Germinal center (tissue), 1 donor: ENCODE measurements at places on chromosomes 1 and 21.
A peak's percentile ranks its signal among the peaks of the same experiment; 100 is the strongest.

DNA sequence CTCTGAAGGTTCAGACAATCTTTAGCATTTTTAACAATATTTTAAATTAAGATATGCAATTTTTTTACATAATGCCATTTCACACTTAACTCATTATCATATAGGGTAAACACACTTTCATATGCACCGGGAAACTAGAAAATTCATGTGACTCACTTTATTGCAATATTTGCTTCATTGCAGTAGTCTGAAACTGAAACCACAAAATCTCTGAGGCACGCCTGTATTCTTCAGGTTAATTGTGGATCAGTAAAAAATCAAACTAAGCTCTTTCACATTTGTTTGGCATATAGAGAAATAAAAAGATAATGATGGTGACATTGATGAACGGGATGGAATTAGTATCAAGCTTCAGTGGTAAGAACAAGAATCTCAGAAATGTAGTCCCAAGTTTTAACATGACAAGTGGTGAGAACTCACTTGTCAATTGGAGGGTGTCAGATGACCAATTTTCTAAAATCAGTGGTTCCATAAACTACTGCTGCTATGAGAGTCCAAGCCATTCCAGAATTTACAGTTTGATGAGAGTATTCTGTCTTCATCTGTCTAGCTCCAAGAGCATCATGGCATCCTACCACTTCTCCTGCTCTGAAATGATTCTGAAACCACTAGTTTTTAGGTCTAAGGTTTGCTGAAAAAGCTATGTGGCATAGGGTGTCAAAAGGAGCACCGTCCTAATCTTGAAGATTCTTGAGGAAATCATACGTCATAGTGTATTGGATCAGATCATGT is 281.0 kb downstream of the PTPRC start:
- no peak for DNase-seq

DNA sequence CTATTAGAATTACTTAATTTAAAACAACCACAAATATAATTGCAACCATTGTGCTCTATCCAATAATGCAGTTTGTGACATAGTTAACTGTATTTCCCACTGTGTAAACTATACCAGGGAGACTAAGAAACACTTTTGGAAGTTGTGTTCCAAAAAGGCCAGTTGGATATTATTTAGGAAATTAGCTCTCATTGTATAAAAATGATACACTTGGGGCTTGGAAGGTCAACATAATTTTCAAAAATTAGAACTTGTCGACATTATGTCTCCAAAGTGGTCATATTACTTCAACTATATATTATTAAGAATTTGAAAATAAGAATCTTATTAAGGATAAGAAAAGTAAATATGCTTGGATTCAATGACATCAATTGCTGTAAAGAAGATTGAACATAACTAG is 876.6 kb downstream of the MRPL39 start:
- no peak for DNase-seq

DNA sequence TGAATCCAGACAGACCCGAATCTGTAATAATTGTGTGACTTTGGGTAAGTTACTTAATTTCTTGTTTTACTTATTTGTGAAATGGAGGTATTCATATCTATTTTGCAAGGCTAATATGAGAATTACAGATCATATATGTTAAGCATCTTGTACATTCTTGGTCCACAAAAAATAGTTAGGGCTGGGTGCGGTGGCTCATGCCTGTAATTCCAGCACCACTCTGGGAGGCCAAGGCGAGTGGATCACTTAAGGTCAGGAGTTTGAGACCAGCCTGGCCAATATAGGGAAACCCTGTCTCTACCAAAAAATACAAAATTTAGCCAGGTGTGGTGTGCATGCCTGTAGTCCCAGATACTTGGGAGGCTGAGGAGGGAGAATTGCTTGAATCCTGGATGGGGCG is 22.9 kb upstream of the KCNA3 start:
- DNase-seq, result no peak

DNA sequence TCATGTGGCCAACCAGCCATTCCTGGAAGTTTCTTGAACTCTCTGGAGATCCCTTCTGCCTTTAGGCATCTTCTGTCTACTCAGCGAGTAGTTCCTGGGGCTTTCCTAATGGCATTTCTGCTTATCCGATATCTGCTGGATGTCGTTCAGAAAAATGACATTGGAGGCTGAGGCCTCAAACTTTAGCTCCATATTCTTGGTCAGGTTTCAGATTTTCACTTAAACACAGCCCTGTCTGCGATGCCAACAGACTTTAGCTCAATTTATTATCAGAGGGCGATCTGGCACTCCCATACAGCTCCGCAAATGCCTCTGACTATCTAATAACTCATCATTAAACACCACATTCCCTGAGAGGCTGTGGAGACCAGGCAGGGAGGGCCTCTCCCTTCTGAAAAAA is 46.3 kb upstream of the ETS2 start:
- DNase-seq, result no peak

- DNase-seq, result peak; percentile 74
Observed at GRCh38 chr1:67735806-67736627, 51.0 kb downstream of the GADD45A start.

GRCh38 chr21:36859744-36860501 is 106.5 kb downstream of the HLCS start:
- peak; percentile 51 for DNase-seq

DNA sequence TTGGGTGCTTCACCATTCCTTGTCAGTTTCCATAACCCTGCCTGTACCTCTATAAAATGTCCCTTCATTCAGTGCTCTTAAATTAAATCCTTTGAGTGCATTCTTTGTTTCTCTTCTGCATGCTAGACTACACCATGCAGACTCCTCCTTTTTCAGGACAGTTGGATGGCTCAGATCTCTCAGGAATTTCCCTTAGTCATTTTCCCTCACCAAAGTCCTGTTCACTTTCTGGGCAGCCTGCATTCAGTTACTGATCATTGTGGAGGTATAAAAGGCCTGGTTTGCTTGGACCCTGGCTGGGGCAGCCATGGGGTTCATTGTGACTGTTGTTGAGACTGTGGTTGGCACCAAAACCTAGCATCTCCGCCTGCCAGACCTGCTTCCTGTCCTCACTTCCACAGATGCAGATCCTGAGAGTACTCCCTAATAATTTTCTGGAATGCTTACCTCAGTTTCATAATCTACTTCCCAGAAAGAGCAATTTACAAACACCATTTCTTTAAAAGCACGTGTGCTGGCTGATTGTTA is 88.4 kb downstream of the PDE4B start:
- DNase-seq, result no peak

- no peak for DNase-seq
Observed at GRCh38 chr1:177937931-177938330, 31.9 kb downstream of the SEC16B start.

- no peak for DNase-seq
Observed at GRCh38 chr1:44616991-44617702, 57.1 kb downstream of the TMEM53 start.

DNA sequence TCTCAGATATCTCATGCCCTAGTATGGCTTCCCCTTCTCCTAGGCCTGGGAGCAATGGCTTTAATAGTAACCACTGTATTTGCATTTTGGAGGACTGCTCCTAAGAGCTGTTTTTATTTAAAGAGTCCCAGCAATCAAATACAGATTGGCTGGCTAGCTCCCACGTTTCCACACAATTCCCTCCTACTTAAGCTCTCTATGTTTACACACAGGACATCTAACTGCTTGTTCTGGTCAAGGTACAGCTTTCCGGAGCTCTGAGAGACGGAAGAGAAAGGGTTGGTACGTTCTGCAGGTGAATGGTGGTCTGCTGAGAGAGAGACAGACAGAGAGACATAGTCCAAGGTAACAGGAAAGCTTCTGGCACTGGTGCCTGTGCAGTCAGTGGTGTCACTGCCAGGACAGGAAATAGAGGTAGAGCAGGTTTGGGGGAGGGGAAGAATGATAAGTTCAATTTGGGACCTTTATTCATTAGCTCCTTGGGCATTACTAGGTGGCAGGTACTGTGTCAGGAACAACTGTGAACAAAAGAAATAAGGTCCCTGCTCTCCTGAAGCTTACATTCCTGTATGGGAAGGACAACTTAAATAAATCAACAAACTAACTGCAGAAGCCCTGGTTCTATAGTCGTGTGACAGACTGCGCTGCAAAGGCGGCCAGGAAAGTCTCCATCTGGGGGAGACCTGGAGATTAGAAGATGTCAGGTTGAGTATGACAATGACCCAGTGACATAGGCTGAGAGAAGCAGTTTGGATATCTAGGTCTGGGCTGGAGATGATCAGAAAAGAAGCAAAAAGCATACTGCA is 1.2 kb upstream of the SLC25A33 start:
- DNase-seq, result no peak

DNA sequence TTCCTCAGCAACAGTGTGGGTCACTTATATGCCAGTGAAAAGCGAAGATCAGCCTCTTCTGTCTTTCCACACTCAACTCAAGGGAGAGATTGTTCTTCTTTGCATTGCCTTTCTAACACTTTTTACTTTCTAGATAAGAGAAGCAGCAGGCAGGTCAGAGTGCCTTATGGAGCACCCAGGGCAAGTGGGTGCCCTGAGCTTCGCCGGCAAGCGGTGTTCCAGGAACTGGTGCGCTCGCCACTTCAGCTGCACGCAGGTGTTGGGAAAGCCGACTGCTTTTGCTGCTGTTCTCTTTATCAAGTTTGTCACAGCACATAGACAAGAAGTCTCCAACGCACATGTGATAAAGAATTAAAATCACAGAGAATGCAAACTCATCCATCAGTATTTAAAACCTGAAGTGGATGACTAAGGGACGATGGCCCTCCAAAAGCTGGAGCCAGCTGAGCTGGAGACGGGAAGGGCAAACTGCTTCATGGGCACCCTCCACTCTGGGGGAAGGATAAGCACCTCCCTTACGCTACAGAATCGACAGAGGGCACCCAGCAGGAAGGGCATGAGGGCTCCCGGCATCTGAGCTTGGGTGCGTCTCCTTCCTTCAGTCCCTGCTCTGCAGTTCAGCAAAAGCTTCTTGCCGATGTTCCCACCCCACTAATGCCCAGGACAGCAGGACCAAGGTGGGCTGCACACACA is 20.7 kb downstream of the UBE2G2 start:
- DNase-seq, result no peak

DNA sequence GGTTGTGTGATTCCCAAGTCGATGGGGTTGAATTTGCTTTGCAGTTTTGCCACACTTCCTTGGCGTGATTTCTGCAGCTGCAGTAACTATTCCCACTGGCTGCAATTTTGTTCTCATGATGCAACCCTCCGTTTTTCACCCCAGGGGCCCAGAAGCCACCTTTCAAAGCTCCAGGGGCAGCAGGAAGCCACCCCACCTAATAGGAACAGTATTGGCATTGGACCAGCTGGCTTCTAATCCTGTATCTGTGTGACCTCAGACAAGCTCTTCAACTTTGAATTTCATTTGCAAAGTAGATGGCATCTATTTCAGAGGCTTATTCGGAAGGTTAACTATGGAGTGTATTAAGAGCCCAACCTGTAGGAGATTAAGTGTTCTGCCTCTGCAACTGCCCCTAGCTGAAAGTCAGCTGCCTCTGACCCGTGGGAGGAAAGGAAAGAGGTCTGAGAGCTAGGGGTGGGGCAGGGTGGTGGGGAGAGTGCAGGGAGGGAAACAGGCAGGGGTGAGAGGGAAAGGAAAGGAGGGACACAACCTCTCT is 12.6 kb downstream of the C1orf115 start:
- no peak for DNase-seq

DNA sequence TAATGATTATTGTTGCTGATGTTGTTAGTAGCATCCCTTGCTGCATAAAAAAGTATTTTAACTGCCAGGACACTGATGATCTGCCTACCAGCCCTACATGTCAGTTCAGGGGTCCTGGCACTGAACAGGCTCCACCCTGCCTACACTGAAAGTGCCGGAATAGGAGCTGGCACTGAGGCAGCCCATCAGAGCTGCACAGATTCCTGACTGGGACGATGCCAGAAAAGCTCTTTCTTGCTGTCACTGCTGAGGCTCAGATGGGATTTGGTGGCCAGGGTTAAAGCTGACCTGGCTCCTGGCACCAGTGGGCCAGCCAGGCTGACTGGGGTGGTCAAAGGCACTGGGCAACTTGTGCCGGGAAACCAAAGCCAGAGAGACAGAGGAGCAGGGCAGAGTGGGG is 6.2 kb upstream of the DISP3 start:
- no peak for DNase-seq

DNA sequence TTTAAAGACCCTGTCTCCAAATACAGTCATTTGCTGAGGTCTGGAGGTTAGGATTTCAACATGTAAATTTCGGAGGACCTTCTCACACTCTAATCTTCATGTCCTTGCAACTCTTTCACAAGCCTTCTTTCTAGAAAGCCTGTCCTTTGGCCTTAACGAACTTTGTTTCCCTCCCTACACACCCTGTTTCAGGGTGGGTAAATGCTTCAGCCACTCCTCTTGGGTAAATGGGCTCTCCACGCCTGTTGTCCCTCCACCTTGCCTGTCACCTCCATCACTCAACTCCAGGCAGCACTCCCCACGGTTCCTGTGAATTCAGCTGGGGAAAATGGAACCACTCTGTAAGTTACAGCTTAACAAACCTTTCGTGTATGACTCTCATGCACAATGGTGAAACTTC is 84.0 kb upstream of the COG2 start:
- DNase-seq, result no peak

GRCh38 chr1:167713330-167714081 is 8.3 kb upstream of the MPZL1 start:
- no peak for DNase-seq

- no peak for DNase-seq
Observed at GRCh38 chr1:115242543-115242942, 95.5 kb downstream of the NGF start.

- no peak for DNase-seq
Observed at GRCh38 chr1:18568489-18568888, 62.2 kb upstream of the PAX7 start.

- DNase-seq, result no peak
Observed at GRCh38 chr1:55181666-55182065, 33.5 kb downstream of the USP24 start.

DNA sequence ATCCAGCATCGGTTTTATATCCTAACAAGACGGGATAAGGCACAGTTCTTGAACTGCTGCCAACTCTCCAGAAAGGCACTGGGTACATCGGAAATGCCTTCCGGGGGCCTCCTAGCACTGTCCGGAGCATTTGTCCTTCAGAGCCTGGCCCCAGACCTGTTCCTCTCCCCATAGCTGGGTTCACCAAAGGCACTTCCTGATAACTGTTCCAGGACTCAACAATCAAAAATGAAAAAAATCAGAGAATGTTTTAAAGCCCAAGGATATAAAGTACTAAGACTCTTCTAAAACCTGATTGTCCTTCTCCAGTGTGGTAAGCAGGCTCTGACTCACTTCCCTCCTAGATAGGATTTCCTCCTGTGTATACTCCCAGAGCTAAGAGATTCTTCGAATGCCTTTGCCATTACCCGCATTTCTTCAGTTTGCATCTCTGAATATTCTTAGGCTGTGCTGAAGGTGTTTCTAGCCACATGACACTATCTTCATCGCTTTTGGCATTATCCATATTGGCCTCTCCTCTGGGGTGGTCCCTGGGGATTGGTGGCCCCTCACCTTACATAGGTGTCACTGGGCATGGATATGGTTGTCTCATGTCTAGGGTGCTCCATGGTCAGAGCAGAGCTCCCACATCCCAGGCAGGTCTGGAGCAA is 112.9 kb downstream of the ZBTB18 start:
- no peak for DNase-seq
